ENCODE measurements at places on chromosomes 7 and 10. TPM values are rescaled to one million over a fixed set of nuclear protein-coding genes. Genes with fewer than 3 reads are reported as not detected.

LBX1 gene
- not detected for total RNA-seq

CRHR2 gene
- not detected for total RNA-seq

GNGT1 gene
- not detected for total RNA-seq

OIT3 gene
- under 0.01 TPM for total RNA-seq

All from fibroblast of villous mesenchyme (primary cell).